Activated T-helper 2 cell treated with anti-CD3 and anti-CD28 coated beads, Interferon-gamma antibody, Interleukin-2, Interleukin-4, amounts not matched to agents 10 μg/mL and 5 μg/mL and 100 μg/mL, durations not matched to agents 14 hours and 24 hours and 36 hours (primary cell): ENCODE measurements at places on chromosomes 1 and 21.

- no peak overlapping the region for H3K4me3 ChIP-seq
- DNase-seq: no peak
- peaks cover 6% of the 10 kb centered on the region for H3K4me1 ChIP-seq
- H3K36me3 ChIP-seq: no peaks in the 10 kb centered on the region
Observed at GRCh38 chr1:27513958-27514357, 24.0 kb upstream of the WASF2 start.

DNA sequence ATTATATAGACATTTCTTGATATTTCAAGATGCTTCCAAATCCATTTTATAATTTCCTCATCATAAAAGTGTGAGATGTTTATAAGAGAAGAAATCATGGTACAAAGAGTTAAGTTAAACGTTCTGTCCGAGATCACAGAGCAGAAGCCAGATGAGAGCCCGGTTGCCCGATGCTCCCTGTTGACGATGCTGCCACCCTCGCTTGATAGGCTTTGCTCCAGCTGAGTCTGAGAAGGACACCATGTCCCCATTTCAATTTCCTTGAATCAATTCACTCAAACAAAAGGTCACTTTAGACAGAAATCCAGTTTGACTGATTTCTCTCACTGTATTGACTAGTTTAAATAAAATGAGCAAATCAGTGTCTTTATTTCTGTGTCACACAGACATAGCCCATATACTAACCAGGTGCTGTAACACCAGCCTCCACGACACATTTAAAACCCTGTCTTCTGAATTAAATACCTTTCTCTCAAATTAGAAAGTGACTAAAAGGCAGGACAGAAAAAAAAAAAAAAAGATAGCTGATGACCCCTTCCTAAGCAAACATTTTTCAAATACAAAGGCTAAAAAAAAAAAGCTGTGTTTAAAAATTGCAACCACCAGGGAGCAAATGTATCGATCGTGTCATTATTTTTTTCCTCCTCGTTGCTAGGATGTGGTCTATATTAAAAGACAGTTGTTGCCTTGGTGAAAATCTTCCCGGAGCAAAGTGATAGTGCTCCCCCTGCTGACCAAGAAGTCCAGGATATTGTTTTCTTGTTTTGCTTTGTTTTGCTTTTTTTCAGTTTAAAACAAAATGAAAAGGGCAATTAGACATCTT is 35.2 kb downstream of the DNASE2B start:
- H3K36me3 ChIP-seq: no peaks in the 10 kb centered on the region
- H3K27ac ChIP-seq: no peak overlapping the region
- H3K4me1 ChIP-seq: peaks cover 3% of the 10 kb centered on the region
- H3K27me3 ChIP-seq: no peaks in the 10 kb centered on the region

DNA sequence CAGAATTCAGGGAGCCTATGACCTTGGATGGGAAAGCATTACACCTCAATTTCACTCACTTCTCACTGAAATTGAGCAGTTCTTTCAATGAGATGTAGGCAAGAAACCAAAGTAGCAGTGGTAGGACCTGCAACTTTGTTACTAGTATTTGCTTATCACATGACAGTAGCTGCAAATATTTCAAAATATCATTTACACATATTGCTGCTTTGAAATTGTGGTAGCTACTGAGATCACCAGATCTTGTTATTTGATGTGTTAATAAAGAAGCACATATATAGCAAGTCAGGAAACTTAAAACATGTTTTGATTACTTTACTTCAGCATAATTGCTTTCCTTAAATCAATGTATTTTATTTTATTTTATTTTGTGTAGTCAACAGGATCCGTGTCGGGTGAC is 12.9 kb downstream of the LDLRAD2 start:
- H3K4me3 ChIP-seq: no peak overlapping the region
- DNase-seq: no peak
- no peaks in the 10 kb centered on the region for H3K27me3 ChIP-seq
- no peak overlapping the region for H3K27ac ChIP-seq
- no peaks in the 10 kb centered on the region for H3K4me1 ChIP-seq
- H3K36me3 ChIP-seq: no peaks in the 10 kb centered on the region

DNA sequence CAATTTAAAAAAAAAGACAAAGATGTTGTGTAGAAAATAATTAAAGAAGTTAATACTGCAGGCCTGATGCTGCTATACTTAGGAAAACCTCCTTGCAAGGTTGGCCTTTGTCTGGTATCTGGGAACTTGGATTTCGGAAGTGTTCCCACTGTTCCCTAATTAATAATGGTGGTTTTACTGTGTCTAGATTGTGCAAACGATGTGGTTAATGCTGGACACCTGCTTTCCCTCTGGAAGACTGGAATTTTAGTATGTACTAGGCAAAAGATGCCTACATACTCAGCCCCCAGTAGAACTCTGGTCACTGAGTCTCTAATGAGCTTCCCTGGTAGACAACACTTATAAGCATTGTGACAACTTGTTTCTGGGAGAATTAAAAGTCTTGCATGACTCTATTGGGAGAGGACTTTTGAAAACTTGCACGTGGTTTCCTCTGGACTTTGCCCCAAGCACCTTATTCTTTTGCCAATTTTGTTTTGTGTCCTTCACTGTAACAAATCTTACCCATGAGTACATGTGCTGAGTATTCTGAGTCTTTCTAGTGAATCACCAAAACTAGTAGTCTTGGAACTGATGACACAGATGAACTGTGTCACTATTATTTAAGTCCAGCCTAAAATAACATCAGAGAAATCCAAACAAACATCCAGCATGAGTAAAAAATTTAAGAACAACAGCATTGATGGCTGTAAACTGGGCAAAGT is 40.4 kb downstream of the LIN9 start:
- no peak overlapping the region for H3K4me3 ChIP-seq
- H3K27me3 ChIP-seq: no peaks in the 10 kb centered on the region
- no peak overlapping the region for H3K27ac ChIP-seq
- no peak for DNase-seq
- peaks cover 8% of the 10 kb centered on the region for H3K36me3 ChIP-seq
- H3K4me1 ChIP-seq: peaks cover 2% of the 10 kb centered on the region

DNA sequence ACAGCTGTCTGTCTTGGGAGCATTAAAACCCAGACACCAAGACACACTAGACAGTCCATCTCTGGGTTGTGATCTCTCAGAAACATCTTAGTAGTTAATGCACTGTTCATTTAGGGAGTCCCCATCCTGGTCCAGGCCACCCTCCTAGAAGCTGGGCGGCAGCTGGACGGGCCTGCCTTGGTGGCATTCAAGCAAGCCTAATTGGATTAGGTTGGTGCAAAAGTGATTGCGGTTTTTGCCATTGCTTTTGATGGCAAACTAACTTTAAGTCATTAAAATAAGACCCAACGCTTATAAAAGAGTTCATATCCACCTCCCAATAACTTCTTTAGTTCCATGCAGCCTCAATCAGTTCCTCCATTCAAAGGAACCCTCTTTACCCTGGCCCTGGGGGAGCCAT is 21.7 kb downstream of the ATP5PO start:
- no peak overlapping the region for H3K27ac ChIP-seq
- peaks cover 12% of the 10 kb centered on the region for H3K4me1 ChIP-seq
- no peak overlapping the region for H3K4me3 ChIP-seq
